ENCODE measurements at places on chromosomes 5 and 9. TPM values are rescaled to one million over a fixed set of nuclear protein-coding genes. Genes with fewer than 3 reads are reported as not detected.

GRCh38 chr9:5113523-5113922 is 71.9 kb downstream of the INSL6 start:
- no peak for DNase-seq

- peak; percentile 19 for DNase-seq
These were observed 13.7 kb upstream of the CARTPT start for GRCh38 chr5:71705421-71705820.

GRIN3A gene
- total RNA-seq: not detected

- DNase-seq: no peak
These were observed 62.3 kb downstream of the THBS4 start for GRCh38 chr5:80097451-80097850.

GRCh38 chr5:167576126-167576525 is 715.3 kb upstream of the WWC1 start:
- DNase-seq: no peak

CRB2 gene
- not detected for total RNA-seq

DNA sequence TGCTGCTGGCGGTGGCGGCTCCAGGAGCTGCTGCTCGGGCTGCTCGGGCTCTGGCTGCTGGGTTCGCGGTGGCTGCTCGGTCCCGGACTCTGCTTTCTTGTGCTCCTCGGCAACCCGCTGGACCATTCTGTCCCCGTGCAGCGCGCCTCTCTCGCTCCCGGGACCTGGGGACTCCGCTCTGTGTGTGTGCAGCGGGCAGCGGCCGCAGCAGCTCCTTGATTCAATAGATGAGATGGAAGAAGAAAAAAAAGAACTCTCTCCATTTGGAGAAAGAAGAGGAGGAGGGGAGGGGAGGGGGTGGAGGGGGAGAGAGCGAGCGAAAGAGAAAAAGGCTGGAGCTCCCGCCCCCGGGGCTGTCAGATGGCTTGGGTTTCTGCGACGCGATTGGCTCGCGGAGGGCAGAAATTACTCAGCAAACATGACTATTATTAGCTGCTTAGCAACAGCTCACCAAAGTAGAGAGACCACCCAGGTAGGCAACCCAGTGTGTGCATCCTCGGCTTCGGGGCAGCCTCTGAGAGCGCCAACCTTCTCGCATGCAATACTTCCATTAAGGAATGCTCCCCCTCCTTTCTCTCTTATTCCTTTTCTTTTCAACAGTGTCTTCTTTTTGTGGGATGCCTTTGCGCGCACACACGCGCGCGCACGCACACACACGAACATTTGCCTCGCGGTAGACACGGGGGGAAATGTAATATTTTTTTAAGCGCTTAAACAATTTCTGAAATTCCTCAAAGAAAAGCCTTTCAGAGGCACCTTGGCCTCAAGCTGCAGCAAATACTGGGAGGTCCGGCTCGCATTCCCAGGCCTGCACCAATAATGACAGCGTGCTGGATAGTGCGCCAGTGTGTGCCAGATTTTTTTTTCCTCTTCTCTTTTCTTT is 7.6 kb downstream of the PTCH1 start:
- DNase-seq: peak; percentile 95

DNA sequence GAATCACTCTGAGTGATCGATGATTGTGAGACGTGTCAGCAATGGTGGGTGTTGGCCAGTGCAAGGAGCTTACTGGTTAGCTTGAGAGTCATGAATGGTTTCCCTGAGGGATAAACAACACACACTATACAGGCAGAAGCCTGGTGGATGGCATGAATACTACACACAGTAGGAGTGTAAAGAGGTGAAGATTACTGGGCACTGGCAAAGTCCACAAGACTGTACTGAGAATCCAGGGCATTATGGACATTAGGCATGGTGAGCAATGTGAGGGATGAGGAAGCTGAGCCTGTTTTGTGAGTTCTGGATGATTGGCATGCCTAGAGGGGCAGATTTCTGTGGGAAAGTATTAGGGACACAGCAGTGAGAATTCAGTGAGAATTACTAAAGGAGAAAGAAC is 71.3 kb downstream of the KDM4C start:
- no peak for DNase-seq

FABP6 gene
- not detected for total RNA-seq

SLC6A19 gene
- not detected for total RNA-seq

MATR3 gene
- total RNA-seq: 183 TPM

DNA sequence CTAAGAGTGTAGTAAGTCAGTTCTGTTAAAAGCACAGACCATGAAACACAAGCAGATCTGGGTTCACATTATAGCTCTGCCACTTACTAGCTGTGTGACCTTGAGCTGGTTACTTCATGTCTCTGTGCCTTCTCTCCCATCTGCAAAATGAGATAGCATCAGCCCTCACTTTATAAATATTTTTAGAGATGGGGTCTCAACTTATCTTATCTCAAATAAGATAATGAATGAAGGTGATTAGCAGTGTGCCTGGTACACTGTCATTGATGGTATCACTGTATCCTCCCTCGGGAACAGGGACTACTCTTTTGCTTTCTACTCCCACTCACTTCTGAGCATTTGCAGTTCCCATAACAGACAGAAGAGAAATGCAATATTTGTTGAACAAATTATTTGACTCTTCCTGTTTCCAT is 52.4 kb downstream of the GALNT10 start:
- no peak for DNase-seq

ACSL6 gene
- 0.26 TPM for total RNA-seq

DNA sequence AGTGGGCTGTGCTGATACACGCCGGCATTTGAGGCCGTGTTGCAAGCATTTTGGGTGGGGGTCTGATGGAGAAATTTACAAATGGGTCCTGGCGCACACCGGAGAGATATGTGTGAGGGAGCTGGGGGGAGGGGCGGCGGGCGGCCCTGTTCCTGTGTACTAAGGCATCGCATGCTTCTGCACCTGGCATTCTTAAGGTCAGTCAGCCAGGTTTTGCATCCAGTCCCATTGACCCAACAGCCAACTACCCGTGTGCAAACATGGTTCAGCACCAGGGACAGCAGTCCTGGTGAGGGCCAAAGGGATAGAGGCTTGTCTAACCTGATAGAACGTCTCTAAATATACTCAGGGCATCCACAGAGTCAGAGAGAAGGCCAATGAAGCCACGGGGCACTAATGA is 839 bp downstream of the GABRG2 start:
- DNase-seq: no peak

CXXC5 gene
- total RNA-seq: 29.0 TPM

DNA sequence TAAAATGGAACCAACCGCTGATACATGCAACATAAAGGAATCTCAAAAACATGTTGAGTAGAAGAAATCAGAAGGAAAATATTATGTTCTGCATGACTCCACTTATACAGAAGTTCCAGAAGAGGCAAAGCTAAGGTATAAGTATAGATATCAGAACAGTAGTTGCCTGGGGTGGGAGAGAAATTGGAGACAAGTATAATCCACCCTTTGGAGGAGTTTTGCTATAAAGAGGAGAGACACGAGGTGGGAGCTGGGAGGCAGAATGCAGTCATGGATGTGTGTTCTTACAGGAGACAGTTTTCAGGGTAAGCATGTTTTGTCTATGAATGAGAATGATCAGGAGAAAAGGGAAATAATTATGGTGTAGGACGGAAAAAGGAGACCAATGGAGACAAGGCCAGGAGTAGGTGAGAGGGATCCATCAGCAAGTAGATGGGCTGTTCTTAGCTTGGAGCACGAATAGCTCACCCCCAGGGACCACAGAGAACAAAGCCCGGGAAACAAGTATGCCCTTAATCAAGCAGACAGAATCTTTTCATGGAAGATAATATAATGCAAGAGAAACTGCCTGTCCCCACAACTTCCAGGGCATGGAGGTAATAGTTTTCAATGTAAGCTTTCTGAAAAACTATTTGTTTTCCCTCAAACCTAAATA is 72.2 kb downstream of the MED27 start:
- DNase-seq: no peak

GRCh38 chr9:136220017-136220729 is 15.2 kb upstream of the LHX3 start:
- DNase-seq: peak; percentile 68

GRCh38 chr9:89878687-89879086 is 273.9 kb downstream of the GADD45G start:
- DNase-seq: peak; percentile 21

All from fibroblast of lung (primary cell).